Inflammatory macrophage treated with lipopolysaccharide for 4 hours (primary cell): ENCODE measurements at places on chromosomes 4 and X.
A peak's percentile ranks its signal among the peaks of the same experiment; 100 is the strongest.

DNA sequence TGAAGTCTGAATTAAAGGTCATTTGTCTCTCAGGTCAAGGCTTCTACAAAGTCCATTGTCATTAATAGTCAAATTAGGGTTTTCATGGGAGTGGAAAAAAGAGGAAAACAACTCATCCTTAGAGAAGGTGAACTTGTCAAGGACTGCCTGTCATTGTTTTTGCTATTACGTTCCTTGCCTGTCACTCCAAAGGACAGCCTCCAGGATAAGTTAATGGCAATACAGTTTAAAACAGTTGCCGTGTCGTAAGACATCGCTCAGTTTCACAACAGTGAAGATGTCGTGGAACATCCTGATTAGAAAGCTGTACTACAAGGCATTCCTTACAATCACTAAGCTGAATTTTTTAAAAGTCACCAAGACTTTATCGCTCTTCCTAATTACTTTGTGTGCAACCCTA lies 466.8 kb upstream of the SMIM31 start:
- no peak for DNase-seq

DNA sequence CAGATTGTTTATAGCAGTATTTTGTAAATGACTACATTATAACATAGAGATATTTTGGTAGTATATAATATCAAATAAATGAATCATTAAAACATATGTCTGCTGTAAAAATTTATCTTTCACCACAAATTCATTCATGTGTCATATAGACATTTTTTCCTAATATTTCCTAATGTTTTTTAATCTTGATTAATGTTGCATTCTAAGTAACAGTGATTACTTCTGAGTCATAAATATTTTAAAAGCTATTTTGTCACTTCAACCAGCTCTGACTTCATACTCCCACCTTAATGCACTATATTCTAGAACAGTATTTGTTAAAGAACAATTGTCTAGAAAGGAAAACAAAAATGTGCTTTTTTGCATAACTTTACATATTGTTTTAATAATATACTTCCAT lies 904.6 kb downstream of the CCSER1 start:
- no peak for DNase-seq

DNA sequence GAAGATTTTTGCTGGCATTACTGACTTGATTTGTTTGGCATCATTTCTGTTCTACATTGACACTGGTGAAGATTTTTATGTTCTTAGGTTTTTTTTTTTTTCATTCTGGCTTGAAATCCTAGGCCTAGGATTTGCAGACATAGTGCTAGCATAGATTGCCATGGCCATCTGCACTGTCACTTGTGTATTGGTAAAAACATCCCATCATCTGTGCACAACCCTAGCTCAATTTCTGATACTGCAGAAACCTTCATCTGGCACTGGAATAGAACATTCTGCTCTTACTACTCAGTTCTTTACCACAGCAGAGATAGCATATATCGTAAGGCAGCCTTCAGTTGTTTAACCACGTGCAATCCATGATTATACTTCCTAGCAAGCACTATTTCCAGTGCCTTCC lies 111.5 kb upstream of the IL15 start:
- no peak for DNase-seq

- no peak for DNase-seq
Measured at GRCh38 chrX:99192421-99192820, 1217.7 kb downstream of the PCDH19 start.

- no peak for DNase-seq
Measured at GRCh38 chrX:110428144-110428543, 69.5 kb downstream of the RTL9 start.

DNA sequence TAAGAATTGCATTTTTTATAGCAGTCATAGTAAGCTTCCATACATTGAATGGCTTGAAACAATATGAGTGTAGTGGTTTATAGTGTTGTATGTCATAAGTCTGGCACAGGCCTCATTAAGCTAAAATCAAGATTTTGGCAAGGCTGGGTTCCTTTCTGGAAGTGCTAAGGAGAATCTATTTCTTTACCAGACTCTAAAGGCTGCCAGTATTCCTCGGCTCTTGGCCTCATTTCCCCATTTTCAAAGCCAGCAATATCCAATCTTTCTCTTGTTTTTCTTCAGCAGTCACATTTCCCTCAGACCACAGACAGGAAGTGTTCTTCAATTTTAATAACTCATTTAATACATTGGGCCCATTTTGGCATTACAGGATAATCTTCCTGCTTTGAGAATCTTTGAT lies 1155.5 kb upstream of the PABPC4L start:
- no peak for DNase-seq

- peak; percentile 53 for DNase-seq
Measured at GRCh38 chr4:81913427-81913879, 441.7 kb upstream of the RASGEF1B start.
